ENCODE measurements at places on chromosomes 7 and 10.

DNA sequence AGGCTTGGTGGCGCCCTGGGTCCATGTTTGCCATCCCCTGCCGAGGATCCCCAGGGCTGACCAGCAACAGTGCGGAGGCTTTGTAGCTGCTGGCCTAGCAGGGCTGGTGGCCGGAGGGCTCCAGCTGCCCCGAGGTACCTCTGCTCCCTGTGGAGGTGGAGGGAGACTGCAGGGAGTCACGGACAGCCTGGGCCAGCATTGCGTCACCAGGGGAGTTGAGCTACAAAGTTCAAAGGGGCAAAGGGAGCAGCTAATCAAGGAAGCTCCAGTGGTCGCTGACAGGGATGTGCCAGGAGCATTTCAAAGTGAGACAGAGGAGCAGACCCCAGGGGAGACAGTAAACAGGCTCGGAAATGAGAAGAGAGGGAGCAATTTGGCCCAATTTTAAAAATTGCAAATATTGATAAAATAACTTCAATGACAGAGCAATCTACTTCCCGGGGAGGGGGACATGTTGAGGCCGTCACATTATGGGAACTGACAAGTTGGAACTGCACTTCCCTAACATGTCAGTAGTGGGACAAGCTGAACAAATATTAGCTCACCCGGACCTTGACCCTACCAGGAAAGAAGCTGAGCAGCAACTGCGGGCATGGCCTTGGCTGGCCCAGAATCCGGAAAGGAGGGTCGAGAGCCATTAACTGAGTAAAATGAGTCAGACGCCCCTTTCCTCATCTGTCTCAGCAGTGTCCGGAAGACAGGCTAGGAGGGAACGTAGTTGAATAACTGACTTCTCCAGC lies 39.4 kb downstream of the BTBD16 start:
- no peak for DNase-seq

GRCh38 chr10:122083478-122084025 lies 94.6 kb downstream of the TACC2 start:
- DNase-seq: no peak

GRCh38 chr10:62079885-62080559 lies 178.5 kb downstream of the ARID5B start:
- DNase-seq: no peak

DNA sequence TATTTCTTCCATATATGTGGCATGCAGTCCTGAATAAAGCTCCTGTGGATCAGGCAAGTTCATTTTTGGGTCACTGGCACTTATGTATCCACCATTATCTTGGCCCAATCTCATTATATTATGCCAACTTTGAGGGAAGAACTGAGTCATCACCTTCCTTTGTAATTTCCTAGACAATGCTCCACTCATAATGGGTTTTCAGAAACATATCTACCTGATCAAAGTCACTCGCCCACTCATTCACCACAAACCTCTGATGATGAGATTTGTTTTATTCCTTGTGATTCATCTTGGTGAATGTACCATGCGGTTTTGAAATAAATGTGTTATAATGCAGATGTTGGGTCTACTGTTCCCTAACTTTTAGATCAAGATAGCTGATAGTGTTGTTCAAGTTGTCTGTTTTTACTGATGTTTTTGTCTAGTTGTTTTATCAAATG lies 525.8 kb downstream of the KIF20B start:
- DNase-seq: no peak

DNA sequence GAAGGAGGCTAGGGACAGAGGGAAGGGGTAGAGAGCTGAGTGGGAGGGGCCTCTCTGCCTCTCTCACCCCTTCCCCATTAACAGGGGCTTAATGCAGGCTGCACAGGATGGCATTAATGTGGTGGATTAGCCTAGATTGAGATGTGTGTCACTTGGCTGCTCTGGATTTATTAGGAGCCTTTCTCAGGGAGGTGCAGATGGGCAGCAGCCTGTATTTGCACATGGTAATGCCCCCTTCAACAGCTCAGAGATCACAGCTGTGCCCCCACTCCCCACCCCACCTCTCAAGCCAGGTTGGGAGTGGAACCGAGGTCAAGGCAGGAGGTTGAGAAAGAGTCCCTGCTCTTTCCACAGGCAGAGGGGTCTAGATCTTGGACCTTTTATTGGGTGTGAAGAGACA lies 7.3 kb downstream of the PITX3 start:
- DNase-seq: no peak
